ENCODE measurements at places on chromosomes 3 and 15. TPM values are rescaled to one million over a fixed set of nuclear protein-coding genes. Genes with fewer than 3 reads are reported as not detected.

- H3K4me3 ChIP-seq: no peak overlapping the region
- no peak overlapping the region for H3K27ac ChIP-seq
- DNase-seq: no peak
These were observed 165.2 kb upstream of the HES1 start for GRCh38 chr3:193970773-193971206.

DNA sequence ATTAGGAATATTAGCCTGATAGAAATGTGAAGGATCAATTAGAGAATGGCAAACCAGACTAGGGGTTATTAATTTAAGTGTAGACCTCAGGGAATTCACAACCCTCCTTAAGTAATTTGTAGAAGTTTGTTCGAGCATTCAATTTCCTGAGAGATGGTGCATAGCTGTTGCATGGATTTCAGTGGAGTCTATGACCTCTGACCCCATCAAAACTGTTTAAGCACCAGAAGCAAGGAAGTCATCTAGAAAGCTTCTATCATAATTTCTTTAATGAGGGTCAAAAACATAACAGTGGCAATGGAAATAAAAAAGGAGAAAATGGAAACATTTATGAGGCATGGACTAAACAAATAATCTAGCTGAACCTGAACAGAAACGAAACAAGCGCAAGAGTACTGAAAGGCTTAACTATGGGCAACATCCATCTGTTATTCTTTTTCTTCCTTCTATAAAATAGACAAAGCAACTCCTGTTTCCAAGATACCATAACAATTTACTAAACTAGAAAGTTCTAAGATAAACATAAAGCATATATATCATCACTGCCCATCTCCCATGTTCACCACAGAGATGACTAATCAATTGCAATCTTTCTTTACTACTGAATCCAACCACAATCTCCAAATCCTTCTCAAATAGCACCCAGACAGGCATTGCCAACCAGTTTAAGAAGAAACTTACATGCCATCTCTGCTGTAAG, 151.4 kb downstream of the THRB start:
- H3K27me3 ChIP-seq: no peaks in the 10 kb centered on the region
- no peak overlapping the region for H3K27ac ChIP-seq
- no peaks in the 10 kb centered on the region for H3K36me3 ChIP-seq
- H3K4me3 ChIP-seq: no peak overlapping the region
- no peak for DNase-seq
- no peaks in the 10 kb centered on the region for H3K4me1 ChIP-seq

Gene GOLGA8R
- total RNA-seq: 4.2 TPM

Gene CLCN2
- 5.4 TPM for total RNA-seq

GRCh38 chr3:105691053-105691452, 177.8 kb downstream of the CBLB start:
- peaks cover 9% of the 10 kb centered on the region for H3K36me3 ChIP-seq
- no peaks in the 10 kb centered on the region for H3K27me3 ChIP-seq
- DNase-seq: no peak
- no peak overlapping the region for H3K27ac ChIP-seq
- H3K4me1 ChIP-seq: peaks cover 18% of the 10 kb centered on the region
- no peak overlapping the region for H3K4me3 ChIP-seq

- no peaks in the 10 kb centered on the region for H3K27me3 ChIP-seq
- no peak for DNase-seq
- peaks cover 5% of the 10 kb centered on the region for H3K36me3 ChIP-seq
- no peak overlapping the region for H3K4me3 ChIP-seq
- H3K27ac ChIP-seq: no peak overlapping the region
These were observed 87.0 kb downstream of the SMAD3 start for GRCh38 chr15:67152429-67152828.

DNA sequence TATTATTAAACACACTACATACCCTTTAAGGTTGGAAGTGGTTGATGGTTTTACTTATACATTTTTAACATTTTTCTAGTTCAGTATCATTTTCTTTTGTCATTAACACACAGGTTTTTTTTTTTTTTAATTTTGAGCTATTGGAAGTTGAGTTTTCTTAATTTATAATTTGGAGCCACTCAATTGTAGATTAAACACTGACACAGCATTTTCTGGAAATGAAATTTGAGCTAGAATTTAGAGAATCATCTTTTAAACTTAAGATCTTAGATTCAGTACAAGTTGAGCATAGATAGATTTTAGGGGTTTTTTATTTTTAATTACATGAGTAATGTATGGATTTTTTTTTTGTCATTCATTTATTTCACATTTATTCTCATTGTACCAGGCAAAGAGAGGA, 35.0 kb downstream of the RASA2 start:
- no peak for DNase-seq
- H3K27me3 ChIP-seq: no peaks in the 10 kb centered on the region
- H3K27ac ChIP-seq: no peak overlapping the region
- H3K36me3 ChIP-seq: peaks cover 26% of the 10 kb centered on the region
- peaks cover 48% of the 10 kb centered on the region for H3K4me1 ChIP-seq

- H3K4me1 ChIP-seq: peaks cover 9% of the 10 kb centered on the region
- H3K27ac ChIP-seq: no peak overlapping the region
- H3K36me3 ChIP-seq: no peaks in the 10 kb centered on the region
- no peak for DNase-seq
- no peaks in the 10 kb centered on the region for H3K27me3 ChIP-seq
These were observed 267.3 kb downstream of the FOXP1 start for GRCh38 chr3:71316066-71316777.

DNA sequence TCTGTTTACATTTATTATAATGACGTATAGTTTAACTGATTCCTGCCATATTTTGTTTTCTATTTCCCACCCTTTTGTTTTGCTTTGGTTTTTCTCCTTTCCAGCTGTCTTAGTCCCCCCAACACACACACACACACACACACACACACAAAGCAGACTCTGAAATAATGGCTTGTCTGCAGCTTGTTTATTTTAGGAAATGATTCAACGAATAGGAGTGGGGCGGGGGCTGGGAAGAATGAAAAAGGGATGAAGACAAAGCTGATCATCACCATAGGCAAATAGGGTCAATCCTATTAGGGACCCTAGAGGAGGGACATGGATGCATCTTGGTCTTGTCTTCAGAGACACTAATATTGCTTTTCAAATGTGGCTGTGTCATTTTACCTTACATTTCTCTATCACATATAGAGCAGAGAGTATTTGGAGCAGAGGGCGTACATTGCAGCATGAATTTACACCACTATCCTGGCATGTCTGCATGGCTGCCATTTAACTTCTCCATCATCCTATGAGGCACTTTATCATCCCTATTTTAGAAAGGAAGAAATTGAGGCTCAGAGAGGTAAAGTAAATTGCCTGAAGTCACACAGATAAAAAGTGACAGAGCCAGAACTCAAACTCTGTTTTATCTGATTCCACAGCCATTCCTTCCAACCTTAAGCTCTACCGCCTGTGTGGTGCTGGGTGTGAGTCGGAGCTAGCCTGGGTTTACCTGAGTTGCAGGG, 147.2 kb upstream of the TPM1 start:
- no peaks in the 10 kb centered on the region for H3K4me1 ChIP-seq
- H3K27me3 ChIP-seq: no peaks in the 10 kb centered on the region
- no peak overlapping the region for H3K27ac ChIP-seq
- H3K4me3 ChIP-seq: no peak overlapping the region
- H3K36me3 ChIP-seq: no peaks in the 10 kb centered on the region

DNA sequence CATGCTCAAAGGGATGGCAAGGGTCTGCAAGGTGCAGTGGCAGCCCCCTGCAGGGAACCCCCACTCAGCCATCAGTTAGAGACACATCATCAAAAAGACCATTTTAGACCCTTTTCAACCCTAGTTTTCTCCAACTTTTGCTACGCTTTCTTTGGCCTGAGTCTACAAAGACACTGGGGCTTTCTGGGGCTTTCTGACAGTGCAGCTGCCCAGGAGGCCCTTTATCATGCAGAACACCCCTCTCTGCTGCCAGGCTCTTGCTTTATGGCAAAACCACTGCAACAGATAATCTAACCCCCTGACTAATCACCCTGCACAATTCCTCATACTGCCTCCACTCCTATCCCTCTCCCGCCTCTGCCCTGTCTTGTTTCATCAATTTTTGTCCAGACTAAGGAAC, 2.4 kb downstream of the NMNAT3 start:
- H3K4me3 ChIP-seq: no peak overlapping the region
- H3K36me3 ChIP-seq: no peaks in the 10 kb centered on the region
- no peak overlapping the region for H3K27ac ChIP-seq
- H3K4me1 ChIP-seq: peaks cover 5% of the 10 kb centered on the region

- no peaks in the 10 kb centered on the region for H3K36me3 ChIP-seq
- no peaks in the 10 kb centered on the region for H3K27me3 ChIP-seq
- no peak overlapping the region for H3K27ac ChIP-seq
- no peak overlapping the region for H3K4me3 ChIP-seq
These were observed 78.5 kb upstream of the RBMS3 start for GRCh38 chr3:29202378-29202777.

DNA sequence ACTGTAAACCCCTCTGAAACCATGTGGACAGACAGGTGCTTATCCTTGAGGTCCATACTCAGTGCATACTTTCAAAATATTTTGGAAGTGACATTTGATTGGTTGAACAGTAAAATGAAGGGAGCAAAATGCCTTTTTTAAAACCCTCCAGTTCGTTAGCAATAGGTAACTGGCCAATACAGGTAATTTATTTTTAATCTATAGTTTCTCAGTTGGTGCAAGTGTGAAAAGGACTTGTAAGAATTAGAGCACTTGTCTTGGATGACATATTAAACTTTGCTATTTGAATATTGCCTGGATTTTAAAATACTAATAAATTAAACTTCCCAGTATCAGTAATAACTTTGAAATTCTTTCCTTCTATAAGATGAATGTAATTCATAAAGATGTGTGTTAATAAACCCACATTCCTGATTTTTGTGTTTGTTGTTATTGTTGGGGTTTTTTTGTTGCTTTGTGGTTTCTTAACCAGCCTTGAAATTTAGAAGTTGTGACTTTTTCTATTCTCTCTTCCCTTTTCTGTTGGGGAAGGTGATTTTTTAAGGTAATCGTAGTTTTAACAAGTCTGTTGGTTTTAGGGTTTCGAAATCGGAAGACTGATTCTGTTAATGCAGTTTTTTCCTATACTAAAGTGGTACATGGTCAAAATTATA, 90.0 kb downstream of the STT3B start:
- DNase-seq: no peak
- no peaks in the 10 kb centered on the region for H3K4me1 ChIP-seq
- H3K27ac ChIP-seq: no peak overlapping the region
- no peaks in the 10 kb centered on the region for H3K27me3 ChIP-seq

GRCh38 chr3:59367150-59367549, 317.3 kb upstream of the CFAP20DC start:
- no peaks in the 10 kb centered on the region for H3K4me1 ChIP-seq
- no peaks in the 10 kb centered on the region for H3K27me3 ChIP-seq
- no peak for DNase-seq
- H3K27ac ChIP-seq: no peak overlapping the region
- no peaks in the 10 kb centered on the region for H3K36me3 ChIP-seq

GRCh38 chr3:150620002-150620689, 17.0 kb downstream of the SELENOT start:
- peaks cover 57% of the 10 kb centered on the region for H3K4me1 ChIP-seq
- H3K36me3 ChIP-seq: peaks cover 8% of the 10 kb centered on the region
- no peak overlapping the region for H3K4me3 ChIP-seq
- DNase-seq: no peak
- no peak overlapping the region for H3K27ac ChIP-seq

GRCh38 chr3:5840056-5840455, 652.5 kb downstream of the EDEM1 start:
- DNase-seq: no peak
- H3K36me3 ChIP-seq: no peaks in the 10 kb centered on the region
- H3K4me1 ChIP-seq: no peaks in the 10 kb centered on the region
- no peak overlapping the region for H3K4me3 ChIP-seq
- H3K27me3 ChIP-seq: no peaks in the 10 kb centered on the region

DNA sequence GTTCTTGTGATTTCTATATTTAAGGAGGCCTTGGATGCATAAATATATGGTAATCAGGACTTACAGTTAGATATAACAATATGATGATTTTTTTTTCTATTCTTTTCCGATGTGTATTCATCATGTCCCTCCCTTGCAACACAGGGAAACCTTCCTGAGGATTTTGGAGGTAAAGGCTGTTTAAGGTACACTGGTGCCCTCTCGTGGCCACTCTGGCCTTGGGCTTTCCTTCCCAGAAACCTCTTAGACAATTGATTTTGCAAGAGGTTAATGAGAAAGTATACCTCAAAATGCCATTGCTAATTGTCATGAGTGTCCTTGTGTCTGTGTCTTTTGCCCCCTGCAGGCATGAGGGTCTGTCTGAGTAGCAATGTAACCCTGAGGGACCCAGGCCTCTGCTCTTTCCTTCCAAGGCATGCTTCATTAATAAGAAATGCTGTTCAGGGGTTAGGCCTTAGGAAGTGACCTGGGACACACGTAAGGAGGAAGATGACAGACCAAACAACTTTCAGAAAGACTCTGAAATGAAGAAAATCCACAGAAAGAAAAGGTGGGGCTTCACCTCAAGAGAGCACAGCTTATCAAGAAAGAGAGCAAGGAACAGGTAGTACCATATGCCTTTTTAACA, 70.3 kb upstream of the PPP2R3A start:
- no peak overlapping the region for H3K27ac ChIP-seq
- no peaks in the 10 kb centered on the region for H3K36me3 ChIP-seq
- H3K4me1 ChIP-seq: no peaks in the 10 kb centered on the region

Gene KCNMB3
- total RNA-seq: 0.87 TPM

GRCh38 chr3:143658861-143659260, 189.4 kb downstream of the SLC9A9 start:
- no peaks in the 10 kb centered on the region for H3K27me3 ChIP-seq
- H3K4me3 ChIP-seq: no peak overlapping the region
- no peaks in the 10 kb centered on the region for H3K4me1 ChIP-seq
- H3K27ac ChIP-seq: no peak overlapping the region
- no peak for DNase-seq
- no peaks in the 10 kb centered on the region for H3K36me3 ChIP-seq

GRCh38 chr15:89533861-89534544, 37.6 kb upstream of the RHCG start:
- no peaks in the 10 kb centered on the region for H3K4me1 ChIP-seq
- H3K27ac ChIP-seq: no peak overlapping the region
- DNase-seq: no peak

GRCh38 chr3:40623567-40623966, 98.8 kb downstream of the ZNF621 start:
- DNase-seq: peak; percentile 31
- H3K4me1 ChIP-seq: no peaks in the 10 kb centered on the region
- H3K4me3 ChIP-seq: no peak overlapping the region
- H3K36me3 ChIP-seq: no peaks in the 10 kb centered on the region
- no peak overlapping the region for H3K27ac ChIP-seq
- no peaks in the 10 kb centered on the region for H3K27me3 ChIP-seq

DNA sequence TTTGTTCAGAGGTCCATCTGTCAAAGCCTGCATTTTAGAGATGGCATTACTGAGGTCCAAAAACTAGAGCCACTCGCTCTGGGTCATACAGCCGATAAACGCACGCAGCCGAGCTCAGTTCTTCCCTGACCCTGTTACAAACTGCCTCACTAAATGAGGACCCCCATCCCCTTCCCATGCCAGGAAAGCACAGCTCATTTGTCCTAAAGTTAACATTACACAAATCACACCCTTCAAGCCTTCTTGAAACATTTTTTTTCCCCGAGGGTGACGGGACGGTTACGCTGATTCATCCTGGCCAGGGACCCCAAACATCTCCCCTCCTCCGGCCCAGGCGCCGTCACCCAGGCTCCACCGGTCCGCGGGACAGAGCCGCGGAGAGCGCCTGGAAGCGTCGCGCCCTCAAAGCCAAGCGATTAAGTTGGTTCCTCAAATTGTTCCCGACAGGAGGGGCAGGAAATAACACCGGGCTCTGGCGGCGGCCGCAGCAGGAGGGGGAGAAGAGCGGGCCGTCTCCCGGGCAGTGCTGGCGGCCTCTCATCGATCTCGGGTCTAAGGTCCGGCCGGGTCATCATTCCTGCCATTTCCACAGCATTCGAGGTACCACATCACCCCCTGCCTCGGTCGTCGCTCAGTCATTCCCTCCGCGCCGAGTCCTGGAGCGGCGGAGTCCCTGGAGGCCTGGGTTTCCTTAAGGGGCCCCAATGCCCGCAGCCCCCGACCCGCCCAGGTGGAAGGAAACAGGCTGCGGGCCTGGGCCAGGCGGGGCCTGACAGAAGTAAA, 619 bp upstream of the CMTM8 start:
- no peaks in the 10 kb centered on the region for H3K27me3 ChIP-seq
- DNase-seq: no peak
